ENCODE measurements at places on chromosomes 7 and 10.

DNA sequence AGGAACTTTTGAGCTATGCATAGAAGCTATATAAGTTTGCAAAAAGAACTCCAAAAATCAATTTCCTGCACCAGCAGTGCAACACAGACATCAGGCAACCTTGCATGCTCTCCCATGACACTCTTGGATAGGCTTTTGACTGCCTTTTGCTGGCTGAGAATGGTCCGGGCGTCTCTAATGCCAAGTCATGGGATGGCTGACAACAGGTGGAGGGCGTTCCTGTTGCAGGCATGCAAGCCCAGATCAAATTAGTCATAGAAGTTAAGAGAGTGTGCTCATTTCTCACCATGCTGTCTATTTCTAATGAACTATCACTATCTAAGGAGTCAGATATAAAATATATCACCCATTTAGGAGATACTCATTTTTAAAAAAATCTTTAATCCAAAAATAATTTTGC is 8.4 kb downstream of the PLCE1 start:
- no peak for DNase-seq

- no peak for DNase-seq
Measured at GRCh38 chr10:123517901-123518300, 148.3 kb upstream of the GPR26 start.

DNA sequence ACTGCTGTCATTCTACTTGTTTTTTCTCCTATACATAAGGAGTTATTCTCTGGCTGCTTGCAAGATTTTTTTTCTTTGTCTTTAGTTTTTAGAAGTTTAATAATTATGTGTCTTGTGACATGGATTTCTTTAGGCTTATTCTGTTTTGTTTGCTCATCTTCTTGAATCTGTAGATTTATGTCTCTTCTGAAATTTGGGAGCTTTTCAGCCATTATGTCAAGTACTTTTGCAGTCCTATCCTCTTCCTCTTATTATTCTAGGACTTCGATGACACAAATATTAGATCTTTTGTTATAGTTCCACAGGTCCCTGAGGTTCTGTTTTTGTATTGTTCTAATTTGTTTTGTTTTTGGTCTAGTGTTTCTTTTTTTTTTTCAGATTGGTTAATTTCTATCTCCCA is 13.9 kb upstream of the SGPL1 start:
- no peak for DNase-seq

DNA sequence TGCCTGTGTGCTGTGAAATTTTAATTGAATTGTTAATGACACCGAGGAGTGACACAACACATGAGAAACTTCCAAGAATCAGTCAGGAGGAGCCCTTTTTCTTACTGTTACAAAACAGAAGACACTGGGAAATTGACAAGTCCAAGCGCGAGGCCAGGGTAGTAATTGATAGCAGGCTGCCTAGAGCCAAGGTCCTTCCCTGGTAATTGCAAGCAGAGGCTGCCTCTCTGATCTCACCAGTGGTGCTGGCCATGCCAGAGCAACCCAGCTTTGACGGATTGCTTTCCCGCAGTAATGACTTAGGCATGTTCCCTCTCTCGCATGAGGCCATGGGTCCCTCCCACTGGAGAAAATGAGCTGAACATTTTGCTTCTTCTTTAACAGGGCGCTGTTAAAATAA is 111.5 kb downstream of the LRMDA start:
- DNase-seq = peak; percentile 71

- no peak for DNase-seq
Measured at GRCh38 chr7:134440067-134440466, 18.8 kb downstream of the AKR1B1 start.

DNA sequence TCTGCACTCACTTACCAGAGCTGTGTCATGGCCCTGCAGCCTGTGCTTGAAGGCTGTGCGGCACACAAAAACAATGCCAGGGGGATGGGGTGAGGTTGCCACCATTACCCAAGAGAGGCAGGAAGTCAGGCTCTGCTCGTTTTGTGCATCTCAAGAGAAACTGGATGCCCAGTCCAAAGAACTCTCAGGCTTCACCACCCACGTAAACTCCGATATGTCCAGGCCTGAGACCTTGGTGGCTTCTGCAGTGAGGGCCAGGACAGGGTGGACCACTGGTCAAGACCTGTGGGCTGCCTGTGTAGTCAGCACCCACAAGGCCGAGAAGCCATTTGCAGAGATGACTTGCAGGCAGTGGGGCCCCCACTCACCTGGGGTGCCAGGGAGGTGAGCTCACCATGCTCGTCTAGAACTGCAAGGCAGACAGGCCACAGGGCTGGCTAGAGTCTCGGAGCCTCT is 54.7 kb upstream of the EBF3 start:
- DNase-seq = no peak

DNA sequence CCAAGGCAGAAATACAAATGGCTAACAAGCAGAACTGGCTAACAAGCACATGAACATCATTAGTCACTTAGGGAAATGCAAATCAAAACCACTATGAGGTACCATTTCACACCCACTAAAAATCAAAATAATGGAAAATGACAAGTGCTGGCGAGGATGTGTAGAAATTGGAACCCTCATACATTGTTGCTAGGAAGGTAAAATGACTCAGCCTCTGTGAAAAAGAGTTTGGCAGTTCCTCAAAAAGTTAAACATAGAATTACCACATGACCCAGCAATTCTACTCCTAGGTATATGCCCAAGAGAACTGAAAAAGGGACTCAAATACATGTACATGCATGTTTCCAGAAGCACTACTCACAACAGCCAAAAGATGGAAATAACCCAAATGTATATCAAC is 52.8 kb upstream of the ANAPC16 start:
- peak; percentile 65 for DNase-seq

DNA sequence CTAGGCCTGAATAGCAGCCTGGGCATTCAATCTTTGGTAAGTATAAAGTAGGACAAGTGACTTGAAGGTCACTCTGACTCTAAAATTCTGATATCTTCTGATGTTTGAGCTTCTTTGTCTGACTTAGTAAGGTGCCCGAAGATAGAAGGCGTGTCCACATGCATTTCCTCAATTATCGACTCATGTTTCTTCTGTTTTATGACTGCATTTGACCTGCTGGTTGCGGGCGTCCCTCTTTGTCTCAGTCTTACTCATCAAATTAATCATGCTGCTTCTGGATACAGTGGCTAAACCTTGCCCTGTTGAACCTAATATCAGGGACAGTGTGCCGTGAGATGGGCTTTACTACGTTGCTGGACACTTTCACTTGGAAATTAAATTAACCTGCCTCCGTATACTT is 534.1 kb downstream of the SDK1 start:
- no peak for DNase-seq

GRCh38 chr10:65123120-65123519 is 1601.9 kb downstream of the REEP3 start:
- no peak for DNase-seq

GRCh38 chr7:7312323-7312722 is 130.0 kb downstream of the C1GALT1 start:
- DNase-seq = no peak

DNA sequence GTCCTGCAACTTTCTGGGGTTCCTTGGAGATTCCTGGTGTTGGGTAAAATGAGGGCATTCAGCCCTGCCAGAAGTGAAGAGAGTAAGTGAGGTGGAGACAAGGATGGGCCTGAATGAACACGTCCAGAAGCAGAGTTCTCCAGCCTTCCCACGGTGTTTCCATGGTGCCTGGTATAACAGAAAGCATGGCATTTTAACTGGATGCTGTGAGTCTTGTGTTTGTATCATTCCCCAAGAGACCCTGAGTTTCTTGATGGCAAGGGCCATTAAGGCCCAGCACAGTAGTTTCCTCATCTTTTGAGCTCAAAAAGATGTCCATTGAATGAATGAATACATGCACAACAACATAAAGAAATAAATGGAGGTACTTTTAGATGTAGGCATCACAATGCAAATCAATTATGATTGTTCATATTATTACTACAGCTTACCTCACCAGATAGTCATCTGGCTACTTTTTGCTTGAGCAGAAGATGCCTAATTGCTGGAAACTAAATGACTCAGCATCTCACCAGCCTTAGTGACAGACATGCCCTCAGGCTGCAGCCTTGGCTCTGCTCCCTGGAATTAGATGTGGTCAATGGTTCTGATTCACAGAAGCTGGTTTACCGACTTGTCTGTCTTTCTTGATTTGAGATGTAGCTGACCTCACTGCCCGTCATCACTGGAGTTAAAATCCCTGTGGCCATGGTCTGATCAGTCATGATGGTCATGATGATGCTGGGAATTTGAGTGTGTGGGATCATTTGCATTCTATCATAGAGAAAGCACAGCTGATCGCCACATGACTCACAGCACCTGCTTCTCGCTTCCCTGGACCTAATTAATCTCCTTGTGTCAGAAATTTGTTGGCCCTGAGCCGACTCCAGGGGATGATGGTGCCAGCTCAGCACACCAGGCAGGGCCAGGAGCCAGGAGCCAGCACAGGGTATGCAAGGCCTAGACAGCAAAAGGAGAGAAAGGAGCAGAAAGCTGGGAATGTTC is 83.9 kb downstream of the CXCL12 start:
- DNase-seq = peak; percentile 95

GRCh38 chr7:31146538-31146937 is 94.4 kb downstream of the ADCYAP1R1 start:
- DNase-seq = no peak

GRCh38 chr10:113680190-113681111 is 739 bp downstream of the CASP7 start:
- peak; percentile 75 for DNase-seq

DNA sequence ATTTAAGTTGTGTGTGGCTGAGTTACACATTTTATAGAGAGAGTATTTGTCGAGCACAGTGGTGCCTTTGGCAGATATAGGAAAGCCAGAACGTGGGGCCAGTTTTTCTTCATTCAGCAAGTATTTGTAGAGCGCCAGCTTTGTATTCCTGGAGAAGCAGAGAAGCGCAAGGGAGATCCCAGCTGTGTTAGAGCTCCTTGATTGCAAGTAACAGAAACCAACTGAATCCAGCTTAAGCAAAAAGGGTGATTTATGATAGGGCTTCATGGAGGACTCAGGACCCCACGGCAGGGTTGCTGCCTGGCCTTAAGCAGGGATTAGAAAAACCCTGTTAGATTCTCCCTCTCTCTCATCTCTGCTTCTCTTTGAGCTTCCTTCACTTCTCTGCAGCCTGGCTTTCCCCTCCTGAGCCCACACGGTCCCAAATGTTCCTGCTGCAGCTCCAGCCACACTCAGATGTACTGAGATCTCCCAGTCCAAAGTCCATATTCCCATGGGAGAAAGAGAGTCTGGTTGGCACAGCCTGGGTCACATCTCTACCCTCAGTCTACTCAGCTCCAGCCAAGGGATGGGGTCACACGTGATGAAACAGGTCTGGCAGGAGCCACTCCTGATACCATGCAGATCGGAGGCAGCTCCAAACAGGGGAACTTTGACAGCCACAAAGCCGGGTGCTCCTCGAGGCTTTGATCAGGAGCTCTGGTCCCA is 16.7 kb downstream of the UBTD1 start:
- no peak for DNase-seq

GRCh38 chr10:122821808-122822207 is 23.8 kb downstream of the CUZD1 start:
- no peak for DNase-seq

DNA sequence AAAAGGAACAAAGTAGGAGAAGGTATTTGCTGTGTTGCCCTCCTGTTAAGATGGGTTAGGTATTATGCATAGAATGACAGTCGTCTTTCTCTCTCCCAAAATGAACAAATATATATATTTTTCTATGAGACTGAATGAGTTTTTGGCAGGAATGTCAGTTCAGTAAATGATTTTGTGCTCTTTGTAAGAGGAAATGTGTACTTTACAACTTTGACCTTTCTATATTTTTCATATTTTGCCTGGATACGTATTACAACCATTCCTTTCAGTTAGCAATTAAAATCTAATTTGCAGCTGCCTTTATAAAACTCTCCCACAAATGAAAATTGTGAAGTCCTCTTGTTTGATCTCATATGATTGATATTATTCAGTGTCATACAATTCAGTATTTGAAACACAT is 336.6 kb upstream of the MEOX2 start:
- no peak for DNase-seq

- DNase-seq = no peak
Measured at GRCh38 chr10:126463286-126463685, 75.0 kb upstream of the ADAM12 start.

GRCh38 chr10:87585565-87586514 is 73.8 kb upstream of the PAPSS2 start:
- DNase-seq = no peak

GRCh38 chr10:84355106-84355505 is 26.7 kb downstream of the CCSER2 start:
- peak; percentile 38 for DNase-seq

GRCh38 chr10:104250371-104250770 is 4.3 kb upstream of the GSTO1 start:
- no peak for DNase-seq

DNA sequence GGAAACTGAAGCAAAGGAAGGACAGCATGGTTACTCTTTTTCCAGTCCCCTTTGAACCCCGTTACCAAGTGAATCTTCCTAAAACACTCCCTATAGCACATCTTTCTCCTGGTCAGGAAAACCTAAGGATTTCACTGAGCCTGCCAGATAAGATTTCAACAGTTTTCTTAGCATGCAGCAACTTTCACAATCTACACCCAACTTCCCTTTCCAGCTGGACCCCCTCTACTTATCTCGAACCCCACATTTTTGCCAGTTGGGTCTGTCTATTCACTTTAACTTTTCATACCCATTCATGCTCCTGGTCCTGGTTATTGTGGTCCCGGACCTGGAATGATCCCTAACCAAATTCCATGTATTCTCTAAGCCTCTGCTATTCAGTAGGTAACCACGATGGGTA is 14.9 kb upstream of the CPVL start:
- no peak for DNase-seq

DNA sequence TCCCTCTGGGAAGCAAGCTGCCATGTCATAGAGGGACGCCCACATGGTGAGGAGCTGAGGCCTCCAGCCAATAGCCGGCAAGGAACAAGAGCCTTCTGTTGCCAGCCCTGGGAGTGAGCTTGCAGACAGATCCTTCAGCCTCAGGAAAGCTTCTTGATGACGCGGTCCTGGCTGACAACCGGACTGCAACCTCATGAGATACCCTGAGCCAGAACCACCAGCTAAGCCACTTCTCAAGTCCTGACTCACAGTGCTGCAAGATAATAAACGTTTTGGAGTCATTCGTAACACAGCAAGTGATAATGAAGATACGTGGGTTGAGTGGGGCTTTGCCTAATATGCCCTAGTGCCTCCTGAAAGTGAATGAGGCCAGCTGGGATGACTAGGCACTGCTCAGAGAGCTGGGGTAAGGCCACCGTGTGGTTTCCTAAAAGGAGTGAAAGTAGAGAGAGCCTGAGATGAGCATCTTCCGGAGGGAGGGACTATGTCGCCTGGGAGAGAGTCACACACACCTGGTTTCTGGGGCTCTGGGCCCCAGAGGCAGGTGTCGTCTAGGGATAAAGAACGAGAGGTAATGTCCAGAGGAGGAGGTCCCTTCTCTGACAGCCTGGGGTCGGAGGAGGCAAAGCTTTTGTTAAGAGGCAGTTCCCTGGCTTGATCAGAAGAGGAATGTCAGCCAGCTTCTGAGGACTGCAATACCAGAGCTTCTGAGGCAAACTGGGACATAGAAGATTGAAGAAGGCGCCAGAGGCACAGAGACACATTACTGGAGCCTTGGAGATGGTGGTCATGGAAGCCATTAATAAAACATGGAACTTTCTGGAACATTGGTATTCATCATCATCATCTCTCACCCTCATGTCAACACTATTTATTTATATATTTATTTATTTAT is 53.6 kb downstream of the PYROXD2 start:
- no peak for DNase-seq

GRCh38 chr10:103667356-103667755 is 173.9 kb downstream of the NEURL1 start:
- no peak for DNase-seq

- no peak for DNase-seq
Measured at GRCh38 chr10:112507046-112507445, 60.0 kb downstream of the VTI1A start.

- no peak for DNase-seq
Measured at GRCh38 chr7:150654692-150655091, 22.5 kb upstream of the GIMAP6 start.
